ENCODE measurements at places on chromosomes 11 and 22.
A peak's percentile ranks its signal among the peaks of the same experiment; 100 is the strongest.

DNA sequence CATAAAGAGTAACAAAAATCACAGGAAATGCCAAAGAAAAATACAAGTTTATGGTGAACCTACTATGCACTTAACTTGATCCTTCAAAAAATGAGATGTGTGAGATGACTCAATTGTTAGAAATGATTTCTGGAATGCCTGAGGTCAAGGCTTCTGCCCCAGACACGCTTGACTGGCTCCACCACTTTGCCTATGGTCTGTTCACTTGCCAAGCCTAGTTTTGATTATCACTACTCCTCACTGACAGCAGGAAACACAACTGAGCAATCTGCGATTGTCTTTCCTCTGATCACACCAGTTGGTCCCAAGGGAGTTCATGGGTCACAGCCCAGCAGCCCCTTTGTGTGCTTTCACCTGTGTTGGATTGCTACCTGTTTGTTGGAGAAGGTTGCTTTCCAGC, 20.6 kb upstream of the PRDM10 start:
- H3K4me1 ChIP-seq = peaks cover 10% of the 10 kb centered on the region
- H3K27me3 ChIP-seq = no peaks in the 10 kb centered on the region

DNA sequence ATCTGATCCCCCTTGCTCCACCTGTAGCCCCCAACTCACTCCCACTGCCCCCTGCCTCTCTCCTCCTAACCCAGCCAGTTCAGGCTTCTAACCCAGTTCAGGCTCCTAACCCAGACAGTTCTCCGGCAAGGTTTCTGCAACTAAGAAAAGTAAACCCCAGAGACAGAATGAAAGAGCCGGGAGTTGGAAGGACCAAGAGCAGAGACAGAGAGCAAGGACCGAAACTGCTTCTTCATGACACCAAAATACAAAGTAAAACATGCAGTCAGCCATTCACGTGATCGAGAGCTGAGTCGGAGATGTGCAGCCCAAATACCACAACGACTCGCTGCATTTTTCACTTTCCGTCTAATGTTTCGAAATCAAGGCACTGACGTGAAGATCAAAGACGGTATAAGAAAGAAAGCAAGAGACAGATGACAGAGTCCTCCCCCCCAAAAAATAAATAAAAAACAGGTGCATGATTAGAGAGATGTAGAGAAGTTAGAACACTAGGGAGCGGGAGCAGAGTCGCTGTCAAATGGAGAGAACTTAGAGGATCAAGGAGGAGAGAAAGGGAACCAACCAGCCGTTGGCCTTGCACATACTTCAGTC, 884 bp downstream of the IL10RA start:
- H3K4me1 ChIP-seq = peaks cover 10% of the 10 kb centered on the region
- no peak overlapping the region for H3K27ac ChIP-seq
- peaks cover 57% of the 10 kb centered on the region for H3K27me3 ChIP-seq
- H3K4me3 ChIP-seq = peak overlapping the region; percentile 72
- DNase-seq = peak; percentile 17

- H3K27ac ChIP-seq = no peak overlapping the region
- DNase-seq = no peak
- peaks cover 32% of the 10 kb centered on the region for H3K4me1 ChIP-seq
- no peaks in the 10 kb centered on the region for H3K27me3 ChIP-seq
Measured at GRCh38 chr22:20426259-20426615, 11.4 kb downstream of the SCARF2 start.

DNA sequence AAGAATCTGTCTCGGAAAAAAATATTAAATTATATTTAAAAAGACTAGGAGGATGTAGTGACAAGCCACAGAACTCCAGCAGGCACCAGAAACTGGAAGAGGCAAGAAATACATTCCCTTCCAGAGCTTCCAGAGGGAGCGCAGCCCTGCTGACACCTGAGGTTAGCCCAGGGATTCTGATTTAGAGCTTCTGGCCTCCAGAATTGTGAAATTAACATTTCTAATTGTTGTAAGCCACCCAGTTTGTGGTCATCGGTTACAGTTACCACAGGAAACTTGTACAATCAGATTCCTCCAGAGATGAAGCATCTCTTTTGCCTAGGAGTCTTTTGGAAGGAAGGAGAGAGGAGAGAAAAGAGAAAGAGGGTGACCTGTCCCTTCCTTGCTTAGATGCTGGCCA, 6.4 kb upstream of the UBASH3B start:
- peaks cover 6% of the 10 kb centered on the region for H3K4me1 ChIP-seq
- DNase-seq = no peak
- H3K27ac ChIP-seq = no peak overlapping the region
- no peak overlapping the region for H3K4me3 ChIP-seq
- no peaks in the 10 kb centered on the region for H3K36me3 ChIP-seq

DNA sequence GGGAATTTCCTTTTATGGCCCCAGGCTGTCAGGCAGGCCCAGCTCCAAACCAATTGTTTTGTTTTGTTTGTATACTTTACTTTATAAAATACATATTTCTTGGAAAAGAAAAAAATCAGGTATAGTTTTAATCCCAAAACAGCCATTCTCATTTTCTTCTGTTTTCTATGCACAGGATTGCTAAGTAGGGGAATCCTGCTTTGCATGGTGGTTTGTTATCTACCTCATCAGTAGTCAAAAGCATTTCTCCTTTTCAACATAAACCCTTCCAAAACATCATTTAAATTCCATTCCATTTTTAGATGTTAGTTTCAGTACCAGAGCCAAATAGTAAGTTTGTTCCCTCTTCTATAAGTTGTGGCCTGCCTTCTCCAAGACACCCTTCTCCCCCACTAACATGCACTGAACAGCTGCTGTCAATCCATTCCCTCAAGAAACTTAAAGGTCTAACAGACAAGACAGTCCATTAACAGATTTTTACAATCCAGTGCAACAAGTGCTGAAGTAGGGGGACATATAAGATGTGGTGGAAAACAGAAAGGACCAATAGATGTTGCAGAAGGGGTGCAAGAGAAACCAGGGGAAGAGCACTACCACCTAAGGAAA, 3.7 kb downstream of the ILK start:
- H3K4me1 ChIP-seq = peaks cover 22% of the 10 kb centered on the region
- no peak for DNase-seq
- peaks cover 46% of the 10 kb centered on the region for H3K36me3 ChIP-seq
- H3K27me3 ChIP-seq = no peaks in the 10 kb centered on the region

DNA sequence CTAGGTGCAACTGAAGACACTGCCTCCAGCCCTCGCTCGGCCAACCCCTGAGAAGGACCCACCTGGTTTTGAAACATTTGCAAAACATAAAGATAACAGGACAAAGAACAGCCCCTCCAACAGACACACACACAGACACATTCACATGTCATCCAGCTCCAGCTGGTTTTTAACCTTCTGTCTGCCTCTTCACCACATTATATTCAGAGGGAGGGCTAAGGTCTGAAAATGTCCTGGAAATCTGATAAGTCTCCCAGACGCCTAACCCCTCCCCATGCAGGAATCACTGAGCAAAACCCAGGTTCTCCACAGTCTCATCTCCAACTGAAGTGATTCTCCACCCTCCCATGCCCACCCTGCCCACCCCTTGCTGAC, 29.4 kb downstream of the PACSIN2 start:
- no peak for DNase-seq
- H3K4me1 ChIP-seq = peaks cover 6% of the 10 kb centered on the region

DNA sequence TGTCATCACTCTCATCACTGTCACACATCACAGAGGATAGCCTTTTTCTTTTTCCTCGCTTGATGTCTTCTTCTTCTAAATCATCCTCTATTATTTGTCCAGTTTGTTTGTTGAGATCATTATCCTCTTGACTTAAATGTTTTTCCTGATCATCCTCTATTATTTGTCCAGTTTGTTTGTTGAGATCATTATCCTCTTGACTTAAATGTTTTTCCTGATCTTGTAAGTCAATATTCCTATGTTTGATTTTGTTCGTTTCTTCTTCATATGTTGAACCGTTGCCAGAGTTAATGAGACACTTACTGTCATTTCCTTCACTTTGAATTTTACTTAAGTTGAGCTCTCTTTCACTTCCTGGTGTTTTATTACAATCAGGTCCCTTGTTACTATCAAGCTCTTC, 5.6 kb downstream of the CCDC82 start:
- H3K27ac ChIP-seq = no peak overlapping the region
- no peaks in the 10 kb centered on the region for H3K4me1 ChIP-seq
- no peak overlapping the region for H3K4me3 ChIP-seq
- DNase-seq = no peak
- H3K36me3 ChIP-seq = no peaks in the 10 kb centered on the region
- no peaks in the 10 kb centered on the region for H3K27me3 ChIP-seq

DNA sequence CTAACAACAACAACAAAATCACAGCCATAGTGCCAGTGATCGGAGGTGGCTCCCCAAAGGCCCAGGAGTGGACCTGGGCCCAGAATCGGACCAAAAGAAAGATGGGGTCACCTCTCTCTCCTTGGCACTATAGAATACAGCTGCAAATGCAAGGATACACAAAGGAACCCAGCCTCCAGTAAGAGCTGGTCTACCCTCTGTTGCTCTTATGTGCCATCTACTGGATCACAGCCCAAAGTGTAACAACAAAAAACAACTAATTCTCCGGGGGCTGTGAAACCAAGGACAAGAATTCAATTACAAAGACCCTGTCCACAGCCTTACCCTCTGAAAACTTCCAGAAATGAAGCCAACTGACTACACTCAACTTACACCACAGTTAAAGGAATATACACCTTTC, 21.6 kb downstream of the OR8G5 start:
- no peaks in the 10 kb centered on the region for H3K4me1 ChIP-seq
- H3K36me3 ChIP-seq = no peaks in the 10 kb centered on the region
- no peak overlapping the region for H3K4me3 ChIP-seq
- DNase-seq = peak; percentile 17
- no peaks in the 10 kb centered on the region for H3K27me3 ChIP-seq

DNA sequence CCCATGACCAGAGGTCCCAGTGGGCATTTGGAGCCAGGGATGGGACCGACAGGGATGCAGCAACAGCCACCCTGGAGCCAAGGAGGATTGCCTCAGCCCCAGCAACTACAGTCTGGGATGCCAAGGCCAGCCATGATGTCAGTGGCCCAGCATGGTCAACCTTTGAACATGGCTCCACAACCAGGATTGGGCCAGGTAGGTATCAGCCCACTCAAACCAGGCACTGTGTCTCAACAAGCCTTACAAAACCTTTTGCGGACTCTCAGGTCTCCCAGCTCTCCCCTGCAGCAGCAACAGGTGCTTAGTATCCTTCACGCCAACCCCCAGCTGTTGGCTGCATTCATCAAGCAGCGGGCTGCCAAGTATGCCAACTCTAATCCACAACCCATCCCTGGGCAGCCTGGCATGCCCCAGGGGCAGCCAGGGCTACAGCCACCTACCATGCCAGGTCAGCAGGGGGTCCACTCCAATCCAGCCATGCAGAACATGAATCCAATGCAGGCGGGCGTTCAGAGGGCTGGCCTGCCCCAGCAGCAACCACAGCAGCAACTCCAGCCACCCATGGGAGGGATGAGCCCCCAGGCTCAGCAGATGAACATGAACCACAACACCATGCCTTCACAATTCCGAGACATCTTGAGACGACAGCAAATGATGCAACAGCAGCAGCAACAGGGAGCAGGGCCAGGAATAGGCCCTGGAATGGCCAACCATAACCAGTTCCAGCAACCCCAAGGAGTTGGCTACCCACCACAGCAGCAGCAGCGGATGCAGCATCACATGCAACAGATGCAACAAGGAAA, 27.3 kb upstream of the L3MBTL2 start:
- no peaks in the 10 kb centered on the region for H3K27me3 ChIP-seq
- H3K27ac ChIP-seq = no peak overlapping the region
- no peak overlapping the region for H3K4me3 ChIP-seq
- H3K4me1 ChIP-seq = peaks cover 20% of the 10 kb centered on the region
- DNase-seq = no peak
- peaks cover 43% of the 10 kb centered on the region for H3K36me3 ChIP-seq

DNA sequence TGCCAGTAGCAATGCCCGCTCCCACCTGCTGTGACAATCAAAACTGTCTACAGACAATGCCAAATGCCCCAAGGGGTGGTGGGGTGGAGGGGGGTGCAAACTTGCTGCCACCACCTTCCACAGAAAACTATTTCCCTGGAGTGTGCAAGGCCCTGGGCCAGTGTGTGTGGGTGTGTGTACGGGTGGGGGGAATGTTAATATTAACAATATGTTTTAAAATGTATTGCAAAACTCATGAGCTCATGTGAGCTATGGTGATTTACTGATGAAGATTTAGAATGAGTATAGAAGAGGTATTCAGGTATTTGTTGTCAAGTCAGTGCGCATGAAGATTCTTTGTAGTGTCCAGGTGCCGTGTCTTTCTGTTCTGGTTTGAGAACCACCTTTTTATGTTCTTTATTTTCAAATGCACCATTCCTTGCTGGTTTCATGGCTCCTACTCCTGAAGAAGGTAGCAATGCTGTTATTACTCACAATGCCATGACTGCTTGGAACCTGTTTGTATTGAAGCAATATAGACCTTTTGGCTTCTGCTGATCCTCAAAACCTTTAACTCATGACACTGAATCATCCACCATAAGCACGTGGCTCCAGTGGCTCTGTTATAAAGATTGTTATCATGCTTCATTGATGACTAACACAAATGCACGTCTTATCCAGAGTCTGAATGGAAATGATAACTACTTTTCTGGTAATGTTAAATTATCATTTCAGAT, 29.9 kb upstream of the AQP11 start:
- H3K27me3 ChIP-seq = no peaks in the 10 kb centered on the region
- peak; percentile 72 for DNase-seq
- no peak overlapping the region for H3K4me3 ChIP-seq
- H3K4me1 ChIP-seq = peaks cover 4% of the 10 kb centered on the region

DNA sequence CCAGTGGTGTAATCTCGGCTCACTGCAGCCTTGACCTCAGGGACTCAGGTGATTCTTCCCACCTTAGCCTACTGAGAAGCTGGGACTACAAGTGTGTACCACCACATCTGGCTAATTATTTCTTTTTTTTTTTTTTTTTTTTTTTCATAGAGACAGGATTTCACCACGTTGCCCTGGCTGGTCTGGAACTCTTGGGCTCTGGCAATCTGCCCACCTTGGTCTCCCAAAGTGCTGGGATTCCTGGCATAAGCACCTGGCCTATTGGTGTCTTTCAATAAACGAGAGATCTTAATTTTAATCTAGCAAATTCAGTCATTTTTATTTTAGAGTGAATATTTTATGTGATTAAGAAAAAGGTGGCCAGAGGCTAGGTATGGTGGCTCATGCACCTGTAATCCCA, 40.1 kb downstream of the DGCR2 start:
- H3K36me3 ChIP-seq = peaks cover 15% of the 10 kb centered on the region
- no peaks in the 10 kb centered on the region for H3K27me3 ChIP-seq
- no peak overlapping the region for H3K27ac ChIP-seq

GRCh38 chr22:46459347-46460065, 77.9 kb downstream of the CELSR1 start:
- no peak overlapping the region for H3K4me3 ChIP-seq
- peaks cover 45% of the 10 kb centered on the region for H3K4me1 ChIP-seq
- H3K27me3 ChIP-seq = no peaks in the 10 kb centered on the region
- H3K27ac ChIP-seq = no peak overlapping the region

DNA sequence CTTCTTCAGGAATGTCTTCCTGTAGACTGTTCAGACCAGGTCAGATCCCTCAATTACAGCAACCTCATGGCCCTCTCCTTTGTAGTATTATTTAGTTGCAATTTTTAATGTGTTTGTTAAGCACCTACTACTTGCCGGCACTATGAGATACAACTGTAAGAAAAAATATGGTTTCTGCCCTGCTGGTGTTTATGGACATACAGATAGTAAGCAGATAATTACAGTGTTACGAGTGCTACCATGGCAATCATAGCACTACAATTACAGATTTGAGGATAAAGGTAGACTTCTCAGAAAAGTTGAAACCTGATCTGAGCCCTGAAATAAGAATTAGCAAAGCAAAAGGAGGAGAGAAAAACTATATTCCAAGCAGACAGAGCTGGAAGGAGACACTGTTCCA, 2.8 kb downstream of the LRRC51 start:
- peaks cover 6% of the 10 kb centered on the region for H3K36me3 ChIP-seq
- H3K27me3 ChIP-seq = no peaks in the 10 kb centered on the region
- H3K27ac ChIP-seq = no peak overlapping the region
- no peak for DNase-seq
- H3K4me1 ChIP-seq = peaks cover 3% of the 10 kb centered on the region

Measured in mesenchymal stem cell (in vitro differentiated cells and primary cell).